Mesenchymal stem cell (in vitro differentiated cells and primary cell): ENCODE measurements at places on chromosomes 12 and 14.

DNA sequence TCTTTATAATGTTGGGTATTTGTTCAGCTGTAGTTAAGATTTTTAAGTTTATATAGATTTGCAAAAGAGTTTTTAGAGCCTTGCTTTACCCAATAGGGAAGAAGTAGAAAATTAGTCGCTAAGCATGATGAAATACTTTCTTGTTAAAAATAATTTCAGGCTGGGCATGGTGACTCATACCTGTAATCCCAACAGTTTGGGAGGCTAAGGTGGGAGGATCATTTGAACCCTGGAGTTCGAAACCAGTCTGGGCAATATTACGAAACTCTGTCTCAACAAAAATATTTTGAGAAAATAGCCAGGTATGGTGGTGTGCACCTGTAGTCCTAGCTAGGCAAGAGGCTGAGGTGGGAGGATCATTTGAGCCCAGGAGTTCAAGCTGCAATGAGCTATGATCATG lies 18.7 kb upstream of the SCFD1 start:
- no peak for DNase-seq

GRCh38 chr12:12194206-12194605 lies 72.6 kb downstream of the LRP6 start:
- DNase-seq = peak; percentile 37

DNA sequence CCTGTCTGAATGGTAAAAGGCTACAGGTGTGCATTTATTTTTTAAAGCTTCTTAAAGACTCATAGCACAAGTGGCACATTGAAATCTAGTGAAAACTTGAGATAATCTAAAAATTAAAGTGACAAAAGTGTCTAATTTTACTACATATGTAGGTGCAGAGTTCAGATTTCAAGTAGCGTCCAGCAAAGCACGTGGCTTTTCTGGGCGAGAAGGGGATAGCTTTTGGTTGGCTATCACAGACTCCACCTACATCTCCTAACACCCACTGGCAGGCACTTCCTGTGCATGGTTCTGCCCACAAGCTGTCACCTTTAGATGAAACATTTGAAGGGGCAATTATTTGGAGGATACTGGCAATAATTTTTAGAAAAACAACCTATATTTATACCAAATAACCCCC lies 1.9 kb upstream of the PITPNM2 start:
- DNase-seq = no peak

DNA sequence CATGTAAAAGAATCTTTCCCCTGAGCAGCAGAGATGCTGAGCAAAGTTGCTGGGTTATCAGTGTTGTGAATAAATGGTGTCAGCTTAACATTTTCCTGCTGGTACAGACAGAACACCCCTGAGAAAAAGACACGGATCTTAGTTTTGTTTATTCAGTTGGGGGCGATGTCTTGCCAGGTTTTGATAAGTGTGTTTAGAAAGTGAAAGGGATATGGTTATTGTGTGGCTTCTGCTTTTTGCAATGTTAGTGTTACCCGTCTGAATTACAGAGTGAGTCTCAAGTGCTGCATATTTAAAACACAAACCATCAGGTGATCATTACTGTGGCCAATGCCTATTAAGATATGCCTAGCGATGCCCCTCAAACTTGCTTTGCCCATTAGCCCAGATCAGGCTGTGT lies 864.6 kb upstream of the SEL1L start:
- no peak for DNase-seq
